CD4-positive, alpha-beta memory T cell (primary cell): ENCODE measurements at places on chromosomes 5 and 9.

DNA sequence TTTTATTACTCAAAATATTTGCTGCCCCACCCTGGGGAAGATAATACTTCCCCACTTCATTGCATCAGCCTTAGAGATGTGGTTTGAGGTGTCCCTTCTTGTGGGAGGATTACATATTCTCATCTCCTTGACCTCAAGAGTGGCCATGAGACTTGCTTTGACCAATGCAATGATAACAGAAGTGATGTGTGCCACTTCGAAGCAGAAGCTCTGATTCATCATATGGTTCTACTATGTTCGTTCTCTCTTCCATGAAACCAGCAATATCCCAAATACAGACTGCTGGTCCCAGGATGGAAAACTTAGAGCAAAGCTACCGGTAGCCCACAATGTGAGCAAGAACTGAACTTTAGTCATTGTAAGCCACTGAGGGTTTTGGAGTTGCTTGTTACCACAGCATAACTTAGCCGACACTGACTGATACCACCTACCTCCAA lies 92.0 kb downstream of the THBS4 start:
- no peak for DNase-seq

DNA sequence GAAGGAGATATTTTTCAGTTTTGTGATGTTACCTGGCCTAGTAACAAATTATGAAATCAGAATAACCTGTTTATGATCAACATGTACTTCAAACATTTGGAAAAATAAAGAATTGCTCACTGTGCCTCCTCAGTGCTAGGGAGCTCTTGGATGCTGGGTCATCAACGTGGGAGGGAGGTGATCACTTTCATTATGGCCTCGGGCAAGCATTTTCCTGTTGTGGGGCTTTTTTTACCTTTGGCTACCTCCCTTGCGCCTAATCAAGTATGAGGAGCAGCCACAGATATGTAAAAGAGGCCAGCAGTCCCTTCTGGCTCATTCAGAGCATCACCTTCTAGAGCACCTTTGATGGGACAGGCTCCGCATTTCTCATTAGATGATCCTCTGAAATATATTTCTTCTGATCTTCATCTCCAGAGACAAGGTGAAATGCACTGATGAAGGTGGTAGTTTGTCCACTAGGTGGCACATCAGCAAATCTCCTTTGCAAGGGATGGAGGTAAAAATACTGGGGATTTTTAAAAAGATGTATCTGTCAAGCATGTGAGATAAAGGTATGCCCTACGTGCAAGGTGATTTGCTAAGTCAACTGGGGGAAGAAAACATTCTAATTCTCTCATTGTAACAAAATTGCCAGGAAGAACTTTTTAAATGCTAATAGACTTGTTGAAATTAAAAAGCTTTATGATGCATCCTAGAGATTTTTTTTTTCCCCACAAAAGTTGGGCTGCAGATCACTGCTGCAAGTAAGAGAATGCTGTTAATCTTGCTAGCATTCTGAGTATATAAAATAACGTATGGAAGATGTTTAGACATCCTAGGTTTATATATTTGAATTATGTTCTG lies 218.2 kb downstream of the MAST4 start:
- peak; percentile 44 for DNase-seq

- no peak for DNase-seq
Measured at GRCh38 chr5:69468631-69469030, 24.0 kb upstream of the OCLN start.

DNA sequence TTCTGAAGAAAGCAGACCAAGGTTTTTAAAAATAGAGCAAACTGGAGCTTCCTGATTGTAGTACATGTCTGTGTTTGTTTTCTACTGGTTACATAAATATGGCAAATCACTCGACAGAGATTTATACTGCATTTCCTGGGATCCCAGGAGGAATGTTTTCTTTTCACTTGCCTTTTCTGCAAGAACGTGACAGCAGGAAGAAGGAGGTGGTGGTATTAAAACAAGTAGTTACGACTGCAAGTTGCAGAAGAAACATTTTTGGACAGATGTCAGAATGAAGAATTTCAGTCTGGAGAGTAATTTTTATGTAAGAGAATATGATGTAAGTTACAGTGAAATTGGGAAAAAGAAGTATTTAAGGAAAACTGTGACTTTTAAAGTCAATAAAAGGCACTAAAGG lies 253.7 kb upstream of the NFIL3 start:
- DNase-seq = no peak
